Fibroblast of pulmonary artery (primary cell): ENCODE measurements at places on chromosomes 1 and 21.

DNA sequence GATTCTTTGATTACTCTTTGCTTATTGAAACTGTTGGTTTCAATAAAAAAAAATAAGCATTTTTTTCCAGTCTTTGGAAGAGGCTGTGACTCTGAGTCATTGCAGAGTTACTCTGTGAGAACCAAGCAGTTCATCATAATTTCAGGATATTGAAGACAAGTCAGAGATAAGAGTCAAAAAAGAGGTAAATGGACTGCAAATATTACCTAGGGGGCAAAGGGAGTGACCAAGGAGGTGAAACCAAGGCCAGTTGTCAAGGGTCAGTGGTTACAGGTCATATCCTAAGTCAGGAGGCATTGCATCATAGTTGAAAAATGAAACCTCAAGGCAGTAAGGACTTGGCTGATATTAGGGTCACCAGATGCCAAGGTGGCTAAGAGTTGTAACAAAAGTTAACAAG is 597.1 kb upstream of the USP24 start:
- peak; percentile 46 for DNase-seq

- DNase-seq = peak; percentile 71
These were observed 65.4 kb downstream of the LUZP1 start for GRCh38 chr1:23103001-23103889.

DNA sequence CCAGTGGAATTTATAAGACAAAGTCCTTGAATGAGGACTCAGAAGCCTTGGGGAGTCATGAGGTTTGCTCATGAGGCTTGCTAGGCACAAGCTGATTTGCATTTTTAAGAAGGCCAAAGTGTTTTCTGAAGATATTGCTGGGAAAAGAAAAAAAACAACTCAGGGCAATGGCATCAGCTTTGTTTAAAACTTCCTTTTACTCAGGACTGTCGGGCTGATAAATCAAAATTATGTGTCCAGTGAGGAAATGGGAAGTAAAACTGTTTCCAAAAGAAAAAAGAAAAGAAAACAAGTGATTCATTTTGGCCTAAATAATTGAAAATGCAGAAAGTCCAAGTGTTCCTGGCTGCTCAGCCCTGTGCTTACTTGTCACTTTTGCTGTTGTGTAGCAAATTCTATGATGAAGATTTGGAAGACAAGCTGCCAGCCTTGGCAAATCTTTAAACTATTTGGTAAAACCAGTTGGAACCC is 282.4 kb downstream of the HLX start:
- peak; percentile 27 for DNase-seq

GRCh38 chr1:68278221-68278620 is 45.9 kb upstream of the WLS start:
- no peak for DNase-seq

DNA sequence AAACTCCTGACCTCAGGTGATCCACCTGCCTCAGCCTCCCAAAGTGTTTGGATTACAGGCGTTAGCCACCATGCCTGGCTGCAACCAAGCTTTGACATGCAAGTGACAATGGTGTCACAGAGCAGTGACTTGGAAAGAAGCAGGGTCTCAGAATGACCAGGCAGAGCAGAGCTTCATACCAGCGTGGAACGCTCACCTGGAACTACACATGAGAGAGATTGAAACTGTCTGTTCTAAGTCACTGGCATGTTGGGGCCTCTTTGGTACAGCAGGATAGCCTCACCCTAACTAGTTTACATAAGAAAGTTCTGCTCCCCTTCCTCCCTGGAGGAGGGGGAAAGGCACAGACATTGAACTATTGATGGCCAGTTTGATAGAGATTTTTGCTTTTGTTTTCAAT is 47.5 kb upstream of the ITPKB start:
- no peak for DNase-seq

DNA sequence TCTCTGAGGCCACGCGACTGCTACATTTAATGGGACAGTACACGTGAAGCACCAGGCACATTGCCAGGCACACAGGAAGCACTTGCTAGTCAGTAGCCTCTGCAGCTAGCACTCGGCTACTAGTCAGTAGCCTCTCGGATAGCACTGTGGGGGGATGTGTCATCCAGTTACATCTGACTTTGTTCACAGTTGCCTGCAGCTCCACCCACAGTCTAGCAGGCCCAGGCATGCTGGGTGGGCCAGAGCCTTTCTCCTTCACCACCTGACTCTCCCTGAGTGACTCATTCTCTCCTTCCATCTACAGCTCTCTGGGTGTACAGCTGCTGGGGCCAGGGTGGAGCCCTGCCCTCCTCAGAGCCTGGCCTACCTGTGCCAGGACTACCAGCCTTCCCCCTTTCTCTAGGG is 51.5 kb downstream of the PTPRF start:
- DNase-seq = peak; percentile 86

- DNase-seq = peak; percentile 90
These were observed 65.9 kb downstream of the NDUFS5 start for GRCh38 chr1:39091845-39092645.

DNA sequence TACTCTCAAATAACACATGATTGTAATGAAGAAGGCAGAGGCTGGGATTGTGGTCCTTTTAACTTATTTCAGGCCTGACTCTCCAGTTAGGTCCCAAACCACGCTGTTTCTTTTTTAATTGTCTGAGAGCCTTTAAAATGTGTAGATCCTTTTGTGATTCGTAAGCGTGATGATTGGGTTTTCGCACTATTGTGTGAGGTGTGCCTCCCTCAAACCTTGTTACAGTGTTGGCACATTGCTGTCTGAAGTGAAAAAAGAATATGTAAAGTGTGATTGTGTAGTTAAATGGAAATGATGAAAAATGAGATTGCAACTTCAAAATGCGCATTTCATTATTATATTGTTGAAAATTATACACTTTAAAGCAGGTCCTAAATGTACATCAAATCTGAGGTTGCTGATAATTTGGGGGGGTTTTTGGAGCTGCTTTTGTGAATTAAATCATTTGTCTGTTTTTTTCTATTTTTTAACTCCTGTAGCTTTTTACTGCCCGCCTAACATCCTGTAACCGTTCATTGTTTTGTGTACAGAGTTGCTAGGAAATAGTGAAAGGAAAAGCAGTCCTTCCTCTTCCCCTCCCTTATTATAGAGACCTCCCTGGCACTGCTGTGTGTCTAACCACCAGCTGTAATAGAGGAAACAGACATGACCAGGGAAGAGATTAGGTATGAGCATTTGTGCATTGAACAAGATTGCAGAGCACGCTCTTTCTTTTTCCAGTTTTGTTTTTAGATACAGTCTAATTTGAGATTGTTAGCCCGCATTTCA is 43.3 kb downstream of the IARS2 start:
- DNase-seq = peak; percentile 47

DNA sequence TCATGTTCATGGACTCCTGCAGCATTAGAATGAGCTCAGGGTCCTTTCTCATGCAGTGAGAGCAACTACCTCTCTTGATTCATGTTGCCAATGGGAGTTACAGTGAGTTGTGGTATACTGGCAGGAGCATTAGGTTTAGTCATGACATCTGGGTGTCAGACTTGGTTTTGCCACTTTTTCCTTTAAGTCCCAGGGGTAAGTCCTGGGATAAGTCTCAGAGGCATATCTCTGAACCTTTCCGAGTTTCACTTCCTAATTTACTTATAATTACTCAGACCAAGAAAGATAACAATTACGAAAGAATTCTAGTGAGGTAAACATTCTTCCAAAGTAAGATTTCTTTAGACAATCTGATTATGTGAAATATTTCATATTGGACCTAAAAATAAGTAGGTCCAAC is 606.0 kb downstream of the SMYD3 start:
- peak; percentile 20 for DNase-seq

- peak; percentile 67 for DNase-seq
These were observed 9.6 kb downstream of the PTPRU start for GRCh38 chr1:29245876-29246275.
